ENCODE measurements at places on chromosomes 2 and 18.
A peak's percentile ranks its signal among the peaks of the same experiment; 100 is the strongest.

DNA sequence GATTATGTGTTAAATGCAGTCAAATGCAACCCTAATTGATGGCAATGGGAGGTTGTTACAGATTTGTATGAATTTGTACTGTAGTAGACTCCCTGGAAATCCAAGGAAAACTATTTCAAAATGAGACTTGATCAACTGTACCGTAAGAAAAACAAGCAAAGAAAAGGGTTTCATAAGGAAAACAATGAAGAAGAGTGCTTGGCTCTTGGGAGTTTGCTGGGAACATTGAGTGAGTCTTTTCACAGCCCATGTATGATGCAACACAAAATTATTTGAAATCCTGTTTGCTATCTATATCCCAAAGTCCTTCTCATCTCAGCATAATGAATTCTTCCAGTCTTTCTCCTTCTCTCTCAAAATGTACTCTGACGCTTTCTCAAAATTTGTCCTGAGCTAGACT, 67.0 kb upstream of the OSR1 start:
- no peak for DNase-seq

DNA sequence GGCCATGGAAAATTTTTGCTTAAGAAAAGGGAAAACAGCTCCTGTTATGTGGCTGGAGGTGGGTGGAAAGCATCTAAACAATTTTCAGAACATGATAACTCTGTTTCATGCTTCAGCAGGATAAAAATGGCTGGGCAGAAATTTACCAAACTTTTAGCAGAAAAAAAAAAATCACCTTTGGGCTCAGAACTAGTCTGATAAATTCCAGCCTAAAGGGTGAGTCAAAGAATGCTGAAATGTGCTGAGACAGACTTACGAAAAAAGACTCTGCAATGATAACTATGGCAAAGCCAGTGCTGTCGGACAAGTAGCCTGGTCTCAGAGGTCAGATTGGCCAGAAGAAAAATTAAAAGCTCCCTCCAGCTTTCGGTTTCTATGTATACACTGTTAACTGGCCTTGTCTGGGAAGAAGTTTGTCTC, 123.6 kb downstream of the LRATD1 start:
- DNase-seq = no peak

- DNase-seq = no peak
Observed at GRCh38 chr18:46859855-46860254, 57.5 kb downstream of the PIAS2 start.

DNA sequence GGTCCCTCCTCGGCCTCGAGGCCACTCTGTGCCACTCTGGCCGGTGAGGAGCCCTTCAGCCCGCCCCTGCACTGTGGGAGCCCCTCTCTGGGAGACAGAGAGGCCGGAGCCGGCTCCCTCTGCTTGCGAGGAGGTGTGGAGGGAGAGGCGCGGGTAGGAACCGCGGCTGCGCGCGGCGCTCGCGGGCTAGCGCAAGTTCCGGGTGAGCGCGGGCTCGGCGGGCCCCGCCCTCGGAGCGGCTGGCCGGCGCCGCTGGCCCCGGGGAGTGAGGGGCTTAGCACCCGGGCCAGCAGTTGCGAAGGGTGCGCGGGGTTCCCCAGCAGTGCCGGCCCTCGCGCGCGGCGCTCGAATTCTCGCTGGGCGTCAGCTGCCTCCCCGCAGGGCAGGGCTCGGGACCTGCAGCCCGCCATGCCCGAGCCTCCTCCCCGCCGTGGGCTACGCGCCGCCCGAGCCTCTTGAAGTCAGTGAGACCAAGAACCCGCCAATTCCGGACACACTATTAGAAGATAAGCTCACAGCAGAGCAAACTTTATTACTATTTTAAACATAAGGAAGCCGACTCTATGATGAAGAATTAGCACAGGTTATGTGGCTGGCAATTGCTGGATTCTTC, 825.8 kb upstream of the FANCL start:
- DNase-seq = no peak

DNA sequence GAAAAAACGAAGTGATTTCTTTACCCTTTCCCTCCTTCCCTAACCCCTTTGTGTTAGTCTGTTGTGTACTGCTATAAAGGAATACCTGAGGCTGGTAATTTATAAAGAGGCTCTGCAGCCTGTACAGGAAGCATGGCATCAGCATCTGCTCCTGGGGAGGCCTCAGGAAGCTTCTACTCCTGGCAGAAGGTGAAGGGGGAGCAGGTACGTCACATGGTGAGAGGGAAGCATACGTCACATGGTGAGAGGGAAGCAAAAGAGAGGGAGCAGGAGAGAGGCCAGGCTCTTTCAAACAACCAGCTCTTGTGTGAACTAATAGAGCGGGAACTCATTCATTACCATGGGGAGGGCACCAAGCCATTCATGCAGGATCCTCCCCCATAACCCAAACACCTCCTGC, 126.2 kb downstream of the CAPN13 start:
- DNase-seq = no peak

DNA sequence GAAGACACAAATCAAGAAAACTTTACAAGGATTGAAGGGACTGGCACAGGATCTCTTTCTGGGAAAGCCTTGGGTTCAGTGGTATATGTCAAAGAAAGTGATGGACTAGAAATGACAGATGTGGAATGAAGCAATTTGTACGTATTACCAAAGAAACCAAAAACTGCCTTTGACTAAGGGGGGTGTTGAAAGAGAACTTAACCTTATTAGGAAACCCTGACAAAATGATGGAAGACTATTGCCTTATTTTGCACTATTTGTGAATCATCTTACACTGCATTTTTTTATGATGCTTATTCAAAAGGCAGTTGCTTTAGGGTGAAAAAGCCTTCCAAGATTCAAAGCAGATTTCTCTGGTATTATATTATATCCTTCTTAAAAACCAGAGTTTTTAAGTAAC, 4.0 kb downstream of the TSGA10 start:
- DNase-seq = no peak

GRCh38 chr2:47203995-47204394, 48.9 kb upstream of the STPG4 start:
- DNase-seq = no peak

GRCh38 chr2:122682356-122682755, 926.9 kb downstream of the TSN start:
- no peak for DNase-seq

GRCh38 chr18:11037533-11038240, 111.7 kb downstream of the PIEZO2 start:
- DNase-seq = no peak

DNA sequence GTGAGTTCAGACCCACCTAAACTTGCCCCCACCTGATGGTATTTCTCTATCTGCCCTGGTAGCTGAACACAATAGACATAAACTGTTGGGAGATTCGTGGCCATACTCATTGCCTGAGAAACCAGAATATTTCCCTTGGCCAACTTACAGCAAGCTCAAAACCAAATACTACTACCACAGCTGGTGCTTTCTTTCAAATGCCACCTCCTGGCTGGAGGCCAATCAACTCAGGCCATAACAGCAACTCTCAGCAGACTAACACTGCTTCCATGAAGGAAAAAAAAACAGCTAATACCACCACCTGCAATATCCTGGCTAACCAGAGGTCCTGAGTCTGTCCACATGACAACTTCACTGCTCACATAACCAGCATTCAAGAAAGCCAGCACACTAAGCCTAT, 373.1 kb downstream of the CMPK2 start:
- DNase-seq = no peak

DNA sequence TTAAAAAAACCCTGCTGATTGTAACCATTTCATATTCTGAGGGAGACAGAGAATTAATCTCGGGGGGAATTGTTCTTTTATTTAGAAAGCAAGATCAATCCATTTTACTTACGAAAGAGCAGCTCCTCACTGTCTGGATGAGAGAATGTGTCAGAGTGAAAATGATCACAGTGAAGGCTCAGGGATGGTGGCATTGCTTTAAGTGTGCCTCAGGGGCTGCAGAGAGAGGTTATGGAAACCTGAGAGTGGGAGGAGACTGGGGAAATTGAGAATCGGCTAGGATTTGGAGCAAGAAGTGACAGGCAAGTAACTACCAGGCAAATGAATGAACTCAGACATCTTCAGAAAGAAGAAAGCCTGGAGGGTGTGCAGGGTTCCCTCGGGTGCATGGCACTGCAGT, 34.2 kb downstream of the MRPL35 start:
- no peak for DNase-seq

DNA sequence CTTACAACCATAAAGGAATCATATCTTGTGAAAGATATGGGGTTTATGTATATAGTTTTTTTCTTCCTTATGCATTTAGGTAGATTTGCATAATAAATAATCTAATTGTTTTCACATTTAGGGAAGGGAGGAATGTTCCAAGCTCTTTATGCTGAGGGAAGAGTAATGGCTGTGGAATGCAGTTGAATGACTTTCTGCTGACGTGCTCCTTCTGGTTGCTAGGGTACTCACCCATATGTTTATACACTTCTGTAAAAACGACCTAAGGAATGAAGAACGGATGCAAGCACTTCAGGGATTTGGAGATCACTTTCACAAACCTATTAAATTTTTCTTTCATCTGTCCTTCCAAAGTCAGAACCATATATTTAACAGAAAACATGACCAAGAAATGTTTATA, 29.2 kb upstream of the PPP4R1 start:
- DNase-seq = no peak

DNA sequence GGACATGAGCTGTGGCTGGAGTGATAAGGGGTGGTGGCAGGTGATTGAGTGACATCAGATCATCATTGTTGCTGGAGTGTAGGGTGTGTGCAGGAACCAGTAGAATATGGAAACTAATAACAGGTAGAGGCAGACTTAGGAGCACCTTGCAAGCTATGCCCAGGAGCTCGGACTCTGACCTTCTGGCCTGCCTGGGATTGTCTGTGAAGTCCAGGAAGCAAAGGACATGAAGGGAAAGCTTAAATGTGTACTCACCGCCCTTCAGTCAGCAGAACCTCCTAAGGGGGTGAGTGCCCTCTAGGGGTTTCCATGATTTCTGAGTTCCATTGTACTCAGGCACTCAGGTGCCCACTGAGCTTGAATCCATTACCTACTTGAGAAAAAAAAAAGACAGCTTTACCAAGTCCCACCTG, 104.2 kb downstream of the CRIM1 start:
- no peak for DNase-seq

DNA sequence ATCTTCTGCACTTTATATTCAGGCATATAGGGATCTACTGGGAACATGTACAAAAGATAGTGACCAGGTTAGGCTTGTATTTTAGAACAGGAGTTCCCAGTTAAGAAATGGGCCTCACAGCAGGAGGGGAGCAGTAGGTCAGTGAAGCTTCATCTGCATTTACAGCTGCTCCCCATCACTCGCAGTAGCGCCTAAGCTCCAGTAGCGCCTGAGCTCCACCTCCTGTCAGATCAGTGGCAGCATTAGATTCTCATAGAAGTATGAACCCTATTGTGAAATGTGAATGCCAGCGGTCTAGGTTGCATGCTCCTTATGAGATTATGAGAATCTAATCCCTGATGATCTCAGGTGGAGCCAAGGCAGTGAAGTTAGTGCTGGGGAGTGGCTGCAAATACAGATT, 224.4 kb upstream of the CYRIA start:
- DNase-seq = no peak

GRCh38 chr2:238023608-238024007, 37.2 kb upstream of the SCLY start:
- no peak for DNase-seq

DNA sequence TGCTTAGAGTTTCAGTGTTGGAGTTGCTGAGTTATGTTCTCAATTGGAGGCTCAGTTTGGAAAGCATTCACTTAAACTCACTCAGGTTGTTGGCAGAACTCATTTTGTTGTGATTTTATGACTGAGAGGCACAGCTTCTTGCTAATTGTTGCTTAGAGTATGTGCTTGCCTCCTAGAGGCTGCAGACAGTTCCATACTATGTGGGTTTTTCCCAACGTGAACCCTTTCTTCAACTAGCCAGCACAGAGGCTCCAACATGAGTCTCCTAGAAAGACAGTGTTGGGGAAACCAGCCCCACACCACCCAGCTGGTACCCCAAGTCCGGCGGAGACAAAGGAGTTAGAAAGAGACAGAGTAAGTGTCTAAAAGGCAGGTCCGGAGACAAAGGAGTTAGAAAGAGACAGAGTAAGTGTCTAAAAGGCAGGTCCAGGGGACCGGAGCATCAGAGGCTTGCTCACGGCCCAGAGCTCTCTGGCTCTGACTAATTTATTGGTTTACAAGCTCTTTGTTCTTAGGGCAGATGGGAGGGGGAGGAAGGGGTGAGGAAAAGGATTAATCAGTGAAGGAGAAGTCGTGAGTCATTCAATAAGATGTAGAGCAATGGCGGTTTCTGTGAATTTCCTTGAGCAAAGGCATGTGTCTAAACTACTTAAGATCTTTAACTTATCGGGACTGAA, 999.7 kb upstream of the LRRTM1 start:
- DNase-seq = no peak

- no peak for DNase-seq
Observed at GRCh38 chr2:200136655-200137054, 169.8 kb upstream of the SPATS2L start.

DNA sequence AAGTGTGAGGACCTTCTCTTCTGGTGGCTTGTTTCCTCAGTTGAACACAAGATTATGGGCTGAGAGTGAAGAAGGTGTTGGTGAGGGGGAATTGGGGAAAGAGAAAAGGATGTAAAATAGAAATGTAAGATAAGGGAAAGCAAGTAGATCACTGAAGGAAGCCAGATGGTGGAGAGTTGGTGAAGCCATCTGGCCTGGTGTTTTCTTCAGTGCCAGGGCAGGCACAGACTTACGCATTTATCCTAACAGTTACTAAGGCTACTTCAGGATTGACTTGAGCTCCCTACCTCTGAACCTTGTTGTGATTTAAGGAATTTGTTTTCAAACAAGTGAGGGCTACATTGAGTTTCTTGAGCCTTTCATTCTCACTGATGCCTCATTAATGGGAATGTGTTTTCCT, 113.8 kb downstream of the GALNT1 start:
- DNase-seq = no peak

GRCh38 chr18:10495936-10496335, 29.9 kb upstream of the NAPG start:
- no peak for DNase-seq

DNA sequence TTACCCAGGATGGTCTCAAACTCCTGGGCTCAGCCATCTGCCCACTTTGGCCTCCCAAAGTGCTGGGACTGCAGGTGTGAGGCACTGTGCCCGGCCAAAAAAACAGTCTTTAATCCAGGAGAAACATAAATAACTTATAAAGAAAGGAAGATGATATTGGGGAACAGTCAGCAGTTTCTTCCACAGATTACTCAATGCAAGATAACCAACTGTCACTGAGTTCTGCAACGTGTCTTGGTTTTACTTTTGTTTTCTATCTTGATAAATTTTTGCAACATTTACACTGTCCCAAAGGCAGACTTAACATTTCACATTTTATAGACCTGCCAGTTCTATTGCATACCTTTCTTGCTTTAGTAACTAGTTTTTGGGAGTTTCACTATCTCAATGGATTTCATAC, 71.1 kb downstream of the ANKRD44 start:
- DNase-seq = peak; percentile 16

GRCh38 chr2:109147405-109147804, 18.4 kb downstream of the SH3RF3 start:
- no peak for DNase-seq

- DNase-seq = no peak
Observed at GRCh38 chr2:214537929-214538328, 127.1 kb downstream of the VWC2L start.

Measured in DND-41 (cell line).